ENCODE measurements at places on chromosomes 13 and 19.
A peak's percentile ranks its signal among the peaks of the same experiment; 100 is the strongest.

DNA sequence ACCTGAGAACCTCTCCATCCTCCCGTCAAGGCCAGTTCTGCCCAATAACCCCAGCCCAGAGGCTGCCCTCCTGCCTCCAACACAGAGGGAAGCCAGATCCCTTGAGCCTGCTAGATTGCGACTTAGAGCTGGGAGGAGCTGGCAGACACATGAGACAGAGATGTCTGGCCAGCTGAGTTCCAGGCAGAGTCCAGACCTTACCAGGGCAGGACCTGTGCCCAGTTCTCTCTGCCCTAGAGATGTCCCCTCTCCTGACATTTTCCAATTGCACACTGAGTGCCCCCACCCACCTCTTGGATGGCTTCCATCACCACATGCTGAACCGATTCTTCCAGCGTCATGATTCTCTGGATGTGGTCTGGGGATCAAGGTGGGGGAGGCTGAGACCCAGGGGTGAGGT, 3.0 kb downstream of the HOOK2 start:
- DNase-seq: no peak

- DNase-seq: peak; percentile 24
Observed at GRCh38 chr13:43368003-43368402, 344.6 kb downstream of the DNAJC15 start.

GRCh38 chr19:8174706-8175105, 25.3 kb upstream of the FBN3 start:
- DNase-seq: no peak

DNA sequence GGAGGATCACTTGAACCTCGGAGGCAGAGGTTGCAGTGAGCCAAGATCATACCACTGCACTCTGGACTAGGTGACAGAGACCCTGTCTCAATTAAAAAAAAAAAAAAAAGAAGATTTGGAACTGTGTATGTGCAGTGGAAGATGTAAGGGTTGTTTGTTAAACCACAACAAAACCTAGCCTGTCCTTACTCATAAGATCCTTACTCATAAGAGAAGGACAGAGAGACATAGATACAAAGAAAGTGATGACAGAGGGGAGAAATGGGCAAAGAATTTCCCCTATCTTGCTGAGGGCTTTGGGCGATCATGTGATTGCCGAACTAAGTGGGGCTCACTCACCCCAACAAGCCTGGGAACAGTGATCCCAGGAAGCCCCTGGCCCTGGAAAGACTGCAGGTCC, 7.9 kb downstream of the ITPKC start:
- no peak for DNase-seq

GRCh38 chr13:26883613-26884257, 123.1 kb upstream of the GPR12 start:
- DNase-seq: no peak

GRCh38 chr13:25977216-25977615, 74.6 kb downstream of the SHISA2 start:
- peak; percentile 51 for DNase-seq

DNA sequence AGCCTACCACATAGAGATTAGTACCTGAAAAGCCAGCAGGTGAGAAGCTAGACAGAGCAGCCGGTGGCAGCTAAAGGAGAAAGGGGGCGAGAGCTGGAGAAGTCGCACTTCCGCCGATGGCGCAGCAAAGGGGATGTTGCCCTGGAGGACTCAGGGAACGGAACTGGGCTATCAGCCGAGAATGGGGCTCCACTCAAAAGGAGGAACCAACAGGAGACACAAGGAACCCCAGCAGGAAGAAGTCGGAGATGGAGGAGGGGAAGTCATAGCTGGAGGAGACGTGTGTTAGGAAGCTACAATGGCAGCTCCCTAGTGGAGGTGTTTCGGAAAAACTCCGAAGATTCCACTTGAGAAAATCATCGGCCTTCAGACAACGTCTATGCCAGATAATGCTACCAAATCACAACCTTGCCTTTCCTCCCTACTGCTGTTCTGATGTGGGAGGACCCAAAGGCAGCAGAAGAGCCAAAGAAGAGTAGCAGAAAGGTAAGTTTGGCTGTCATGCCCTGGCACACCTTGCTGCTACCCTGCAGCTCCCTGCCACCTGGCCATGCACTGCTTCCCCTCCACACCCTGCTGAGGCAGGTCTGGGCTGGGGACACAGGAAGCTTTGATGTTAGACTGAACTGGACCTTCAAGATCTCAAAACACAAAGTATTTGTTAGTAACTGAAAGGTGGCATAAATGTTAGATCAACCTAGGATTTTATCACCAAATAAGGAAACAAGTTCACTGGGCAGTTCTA, 127.9 kb downstream of the DLEU7 start:
- no peak for DNase-seq

- no peak for DNase-seq
Observed at GRCh38 chr13:102715447-102715846, 20.6 kb upstream of the METTL21C start.

Data from tongue (tissue), 3 donors.